ENCODE measurements at places on chromosomes 11 and 22. TPM values are rescaled to one million over a fixed set of nuclear protein-coding genes. Genes with fewer than 3 reads are reported as not detected.

DNA sequence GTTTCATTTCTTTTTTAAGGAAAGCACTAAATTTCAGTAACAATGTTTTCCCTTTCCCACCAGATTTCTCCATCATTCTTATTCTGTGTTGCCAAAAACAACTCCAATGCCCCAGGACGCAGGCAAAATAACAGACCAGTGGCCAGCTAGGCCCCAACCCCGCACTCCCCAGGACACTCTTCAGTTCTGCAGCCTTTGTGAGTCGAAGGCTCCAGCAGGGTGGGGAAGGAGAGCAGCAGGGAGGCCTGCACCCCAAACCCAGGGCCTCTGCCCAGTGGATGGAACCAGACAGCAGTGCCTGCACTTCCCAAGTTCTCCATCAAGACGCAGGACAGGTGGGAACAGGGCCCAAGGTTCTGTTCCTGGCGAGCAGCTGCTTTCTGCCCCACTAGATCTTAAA, 34.4 kb downstream of the PPP2R1B start:
- no peaks in the 10 kb centered on the region for H3K27me3 ChIP-seq
- peak overlapping the region; percentile 96 for H3K27ac ChIP-seq
- H3K4me1 ChIP-seq, result peaks cover 16% of the 10 kb centered on the region
- no peak for DNase-seq
- no peaks in the 10 kb centered on the region for H3K36me3 ChIP-seq

- DNase-seq, result peak; percentile 43
- H3K4me3 ChIP-seq, result no peak overlapping the region
- no peaks in the 10 kb centered on the region for H3K27me3 ChIP-seq
- H3K36me3 ChIP-seq, result no peaks in the 10 kb centered on the region
Observed at GRCh38 chr11:120514541-120515121, 3.1 kb downstream of the GRIK4 start.

DNA sequence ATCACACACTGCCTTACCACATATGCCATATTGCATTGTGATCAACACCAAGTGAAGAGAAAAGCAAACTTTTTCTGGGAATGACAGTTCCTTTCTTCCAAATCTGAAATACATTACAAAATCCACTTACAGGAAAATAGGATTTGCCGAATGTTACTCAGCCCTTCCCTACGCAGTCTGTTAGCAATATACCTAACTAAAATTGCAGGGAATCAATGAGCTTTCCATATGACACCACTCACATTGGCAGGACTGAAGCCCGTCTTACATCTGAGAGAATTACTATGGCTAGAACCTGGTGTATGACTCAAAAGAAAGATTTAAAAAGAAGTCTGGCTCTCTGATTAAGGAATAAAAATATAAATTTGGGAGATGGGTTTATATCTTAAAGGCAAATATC, 136.0 kb downstream of the LRRC4C start:
- no peaks in the 10 kb centered on the region for H3K36me3 ChIP-seq
- no peak overlapping the region for H3K27ac ChIP-seq
- no peak overlapping the region for H3K4me3 ChIP-seq
- no peaks in the 10 kb centered on the region for H3K4me1 ChIP-seq
- no peak for DNase-seq

DNA sequence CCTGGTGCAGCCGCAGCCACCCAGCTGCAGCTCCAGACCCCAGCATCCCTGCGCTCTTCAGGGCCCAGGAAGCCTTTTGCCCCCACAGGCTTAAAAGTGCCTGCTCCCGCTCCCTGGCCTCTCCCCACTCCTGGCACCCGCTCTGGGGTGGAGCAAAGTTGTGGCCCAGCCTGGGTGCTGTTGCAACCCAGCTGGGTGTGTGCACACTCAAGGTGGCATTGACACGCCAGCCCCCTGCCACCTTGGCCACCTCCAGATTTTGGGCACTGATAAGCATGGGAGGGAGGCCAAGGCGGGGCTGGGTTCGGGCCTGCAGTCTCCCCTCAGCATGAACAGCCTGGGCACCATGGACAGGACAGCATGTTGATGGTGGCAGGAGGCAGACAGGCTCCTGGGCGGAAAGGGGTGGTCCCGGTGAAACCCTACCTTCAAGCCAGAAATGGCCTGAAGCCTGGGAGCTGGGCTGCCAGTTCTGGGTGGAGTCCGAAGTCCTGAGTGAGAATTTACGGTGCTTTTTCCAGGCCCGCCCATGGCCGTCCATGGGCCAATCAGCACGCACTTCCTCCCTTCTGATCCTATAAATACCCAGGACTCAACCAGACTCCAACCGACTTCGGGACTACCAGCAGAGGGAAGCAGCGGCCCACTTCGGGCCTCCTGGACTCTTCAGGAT, 23.6 kb upstream of the RNASEH2C start:
- no peaks in the 10 kb centered on the region for H3K4me1 ChIP-seq
- no peaks in the 10 kb centered on the region for H3K36me3 ChIP-seq
- H3K27ac ChIP-seq, result no peak overlapping the region
- H3K27me3 ChIP-seq, result no peaks in the 10 kb centered on the region
- DNase-seq, result no peak
- H3K4me3 ChIP-seq, result no peak overlapping the region

GRCh38 chr22:19951346-19951745, 9.7 kb upstream of the TXNRD2 start:
- no peaks in the 10 kb centered on the region for H3K36me3 ChIP-seq
- H3K27ac ChIP-seq, result no peak overlapping the region
- H3K4me1 ChIP-seq, result no peaks in the 10 kb centered on the region

SLC1A2 gene
- total RNA-seq, result 23.7 TPM

DNA sequence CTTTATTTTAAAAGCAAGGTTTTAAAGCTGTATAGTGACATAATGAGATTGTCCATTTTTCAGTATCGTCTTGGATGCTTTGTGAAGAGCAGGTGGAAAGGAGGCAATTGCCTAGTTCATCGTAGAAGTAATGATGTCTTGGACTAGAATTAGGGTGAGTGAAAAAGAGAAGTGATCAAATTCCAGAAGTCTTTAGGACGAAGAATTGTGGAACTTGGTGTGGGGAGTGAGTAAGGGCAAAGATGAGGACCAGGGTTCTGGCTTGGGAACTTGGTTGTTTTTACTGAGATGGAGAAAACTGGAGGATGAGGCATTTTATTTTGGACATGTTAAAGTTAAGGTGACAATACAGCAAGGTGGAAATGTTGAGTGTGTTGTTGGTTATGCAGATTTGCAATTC, 1.2 kb downstream of the ILK start:
- H3K36me3 ChIP-seq, result peaks cover 16% of the 10 kb centered on the region
- peak overlapping the region; percentile 96 for H3K27ac ChIP-seq
- H3K4me3 ChIP-seq, result peak overlapping the region; percentile 92
- no peak for DNase-seq
- H3K4me1 ChIP-seq, result peaks cover 6% of the 10 kb centered on the region

ESAM gene
- 38.7 TPM for total RNA-seq

CRACR2B gene
- 152 TPM for total RNA-seq

DGKZ gene
- total RNA-seq, result 46.2 TPM
